KBM-7 (cell line): ENCODE measurements at places on chromosomes 2 and 18.
A peak's percentile ranks its signal among the peaks of the same experiment; 100 is the strongest.

DNA sequence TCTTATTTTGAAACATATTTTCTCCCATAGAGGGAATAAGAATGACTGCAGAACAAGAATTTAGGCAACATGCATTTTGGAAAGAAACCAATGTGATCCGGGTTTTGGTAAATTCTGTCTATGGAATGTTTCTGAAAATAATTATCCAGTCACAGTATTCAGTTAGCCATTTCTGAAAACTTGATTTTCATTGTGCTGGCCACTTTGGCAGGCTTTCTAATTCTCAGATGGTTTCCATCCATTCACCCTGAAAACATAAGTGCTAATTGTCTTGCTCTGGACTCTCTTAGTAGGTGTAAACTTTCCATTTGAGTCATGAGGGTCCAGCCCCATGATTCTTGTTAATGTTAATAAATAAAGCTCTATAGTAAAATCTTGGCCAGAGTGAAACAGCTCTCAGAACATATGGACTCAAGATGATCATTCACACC is 176.5 kb downstream of the RBM43 start:
- DNase-seq = no peak

GRCh38 chr2:192161656-192162290 is 33.0 kb downstream of the TMEFF2 start:
- DNase-seq = no peak

DNA sequence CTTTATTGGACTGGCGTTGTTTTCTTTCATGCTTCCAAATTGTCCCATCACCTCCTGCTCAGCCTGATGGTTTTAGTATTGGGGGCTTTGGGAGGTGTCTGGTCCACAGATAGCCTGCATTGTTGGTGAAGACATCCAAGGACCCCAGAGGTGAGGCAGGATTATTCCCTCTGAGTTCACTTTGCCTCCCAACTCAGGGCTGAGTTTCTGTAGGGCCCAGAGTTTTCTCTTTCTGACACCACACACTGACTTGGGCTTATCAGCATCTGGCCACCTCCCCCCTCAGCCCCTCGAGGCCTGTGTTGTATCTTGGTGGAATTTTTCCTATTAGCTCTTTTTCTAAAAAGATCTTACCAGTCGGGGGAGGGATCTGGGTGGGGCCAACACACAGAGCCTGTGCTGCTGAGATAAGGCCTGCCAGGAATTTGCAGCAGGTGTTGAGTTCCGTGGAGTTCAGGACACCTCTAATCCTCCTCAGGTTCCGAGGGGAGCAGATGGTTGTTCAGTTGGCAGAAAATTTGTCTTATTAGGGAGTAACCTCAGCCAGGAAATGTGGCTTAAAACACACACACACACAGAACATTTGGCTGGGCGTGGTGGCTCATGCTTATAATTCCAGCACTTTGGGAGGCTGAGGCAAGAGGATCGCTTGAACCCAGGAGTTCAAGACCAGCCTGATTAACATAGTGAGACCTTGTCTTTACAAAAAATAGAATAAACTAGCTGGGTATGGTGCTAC is 7.3 kb downstream of the EMILIN2 start:
- DNase-seq = peak; percentile 51

DNA sequence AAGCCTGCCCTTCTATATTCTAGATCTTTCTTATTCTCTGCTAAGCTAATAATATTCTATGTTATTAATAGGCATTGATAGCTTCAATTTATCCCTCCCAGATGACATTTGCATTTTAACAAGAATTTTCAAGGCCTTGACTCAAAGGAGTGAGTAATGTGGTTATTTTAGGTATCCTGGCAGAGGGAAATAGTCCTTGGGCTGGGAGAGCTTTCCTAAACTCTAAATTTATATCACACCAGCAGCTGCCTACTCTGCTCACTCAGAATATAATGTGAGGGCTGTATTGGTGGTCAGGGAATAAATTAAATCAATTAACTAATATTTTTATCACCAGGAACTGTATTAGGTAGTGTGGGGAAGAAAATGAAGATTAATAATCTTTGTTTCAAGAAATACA is 74.8 kb upstream of the ADAM23 start:
- DNase-seq = no peak

DNA sequence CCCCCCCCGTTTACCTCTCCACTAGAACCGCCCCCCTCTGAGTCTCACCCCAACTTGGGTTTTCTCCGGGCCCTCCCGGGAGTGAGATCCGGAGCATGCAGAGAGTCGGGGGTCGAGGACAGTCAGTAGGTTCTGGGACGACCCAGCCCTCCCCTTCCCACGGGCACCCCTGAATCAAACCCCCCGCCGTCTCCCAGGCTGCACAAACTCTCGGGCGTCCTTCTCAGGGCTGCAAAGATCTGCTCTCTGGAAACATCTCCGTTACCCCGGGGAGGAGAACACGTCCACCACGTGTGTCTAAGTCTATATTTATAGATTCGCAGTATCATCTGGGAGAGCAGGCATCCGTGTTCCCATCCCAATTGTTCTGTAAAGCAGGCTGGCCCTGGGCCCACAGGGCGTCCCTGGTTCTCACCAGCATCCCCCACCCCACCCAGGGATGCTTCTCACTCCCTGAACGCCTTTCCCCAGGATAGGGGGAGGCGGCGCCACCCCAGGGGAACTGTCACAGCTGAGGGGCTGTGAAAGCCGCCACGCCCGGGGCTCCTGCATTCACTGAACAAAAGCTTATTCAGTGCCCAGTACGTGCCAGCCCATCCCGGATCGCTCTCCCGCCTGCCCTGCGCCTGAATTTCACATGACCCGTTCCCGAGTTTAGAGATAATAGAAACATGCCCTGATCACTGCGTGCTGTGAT is 765 bp upstream of the DIPK1C start:
- no peak for DNase-seq

DNA sequence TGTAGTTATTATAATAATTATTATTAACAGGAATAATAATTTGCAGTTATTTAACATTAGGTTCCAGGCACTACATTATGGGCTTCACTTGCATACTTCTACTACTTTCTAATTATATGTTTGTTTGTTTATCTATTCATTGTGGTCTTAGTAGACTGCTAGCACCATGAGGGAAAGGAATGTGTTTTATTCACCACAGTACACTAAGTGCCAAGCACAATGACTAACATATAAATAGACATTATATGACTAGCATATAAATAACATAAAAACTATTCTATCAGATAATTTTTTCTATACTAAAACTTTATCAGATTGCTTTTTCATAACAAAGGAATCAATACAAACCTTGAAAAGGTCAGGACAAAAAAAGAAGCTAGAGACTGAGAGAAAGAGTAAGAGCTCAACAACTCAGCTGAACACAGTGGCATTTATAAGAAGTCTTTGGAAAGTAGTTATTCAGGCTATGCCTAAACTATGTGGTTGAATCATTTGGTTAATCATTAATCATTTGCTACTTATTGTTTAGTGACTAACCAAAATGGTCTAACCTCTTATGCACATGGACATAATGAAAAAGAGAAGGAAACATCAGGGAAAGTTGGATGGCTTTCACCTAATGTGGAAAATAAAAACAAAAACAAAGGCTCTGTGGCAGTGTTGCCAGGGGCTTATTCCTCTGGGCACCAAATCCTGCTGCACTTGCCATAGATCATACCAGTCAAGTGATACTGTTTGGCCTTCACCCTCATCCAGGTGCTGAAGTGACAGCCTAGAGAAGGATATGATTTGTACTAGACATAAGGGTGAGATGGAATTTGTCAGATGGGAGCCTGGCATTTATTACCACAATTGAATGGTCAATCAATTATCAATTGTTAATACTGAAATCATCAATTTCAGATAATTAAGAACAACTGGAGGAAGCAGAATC is 174.9 kb downstream of the ETAA1 start:
- no peak for DNase-seq

DNA sequence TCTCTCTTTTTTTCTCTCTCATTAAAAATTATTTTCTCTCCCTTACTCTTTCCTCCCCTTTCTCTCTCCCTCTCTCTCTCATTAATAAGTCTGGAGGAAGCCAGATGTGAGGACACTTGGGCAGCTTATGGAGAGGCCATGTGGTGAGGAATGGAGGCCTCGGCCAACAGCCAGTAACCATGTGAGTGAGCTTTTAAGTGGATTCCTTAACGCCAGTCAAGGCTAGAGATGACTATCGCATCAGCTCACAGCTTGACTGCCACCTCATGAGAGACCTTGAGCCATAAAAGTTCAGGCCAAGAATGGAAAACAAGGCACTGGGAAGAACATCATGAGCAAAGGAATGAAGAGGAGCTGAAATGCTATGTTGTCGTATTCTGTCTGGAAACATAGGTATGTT is 39.1 kb downstream of the ETAA1 start:
- no peak for DNase-seq

DNA sequence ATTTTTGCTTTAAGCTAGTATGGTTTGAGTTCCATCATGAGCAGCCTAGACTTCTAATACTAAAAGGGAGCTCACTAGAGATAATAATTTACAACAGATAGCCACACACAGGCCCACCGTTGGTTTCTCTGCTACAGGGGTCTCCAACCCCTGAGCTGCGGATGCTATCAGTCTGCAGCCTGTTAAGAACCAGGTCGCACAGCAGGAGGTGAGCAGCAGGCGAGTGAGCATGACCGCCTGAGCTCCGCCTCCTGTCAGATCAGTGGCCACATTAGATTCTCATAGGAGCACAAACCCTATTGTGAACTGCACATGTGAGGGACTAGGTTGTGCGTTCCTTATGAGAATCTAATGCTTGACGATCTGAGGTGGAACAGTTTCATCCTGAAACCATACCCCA is 150.6 kb downstream of the HRH4 start:
- DNase-seq = no peak

GRCh38 chr2:42047488-42048298 is at the start of gene PKDCC:
Gene PKDCC, plus strand, starts transcription at chr2:42048021. Its CDS starts 179 bp downstream, at chr2:42048200.
- DNase-seq = peak; percentile 65

DNA sequence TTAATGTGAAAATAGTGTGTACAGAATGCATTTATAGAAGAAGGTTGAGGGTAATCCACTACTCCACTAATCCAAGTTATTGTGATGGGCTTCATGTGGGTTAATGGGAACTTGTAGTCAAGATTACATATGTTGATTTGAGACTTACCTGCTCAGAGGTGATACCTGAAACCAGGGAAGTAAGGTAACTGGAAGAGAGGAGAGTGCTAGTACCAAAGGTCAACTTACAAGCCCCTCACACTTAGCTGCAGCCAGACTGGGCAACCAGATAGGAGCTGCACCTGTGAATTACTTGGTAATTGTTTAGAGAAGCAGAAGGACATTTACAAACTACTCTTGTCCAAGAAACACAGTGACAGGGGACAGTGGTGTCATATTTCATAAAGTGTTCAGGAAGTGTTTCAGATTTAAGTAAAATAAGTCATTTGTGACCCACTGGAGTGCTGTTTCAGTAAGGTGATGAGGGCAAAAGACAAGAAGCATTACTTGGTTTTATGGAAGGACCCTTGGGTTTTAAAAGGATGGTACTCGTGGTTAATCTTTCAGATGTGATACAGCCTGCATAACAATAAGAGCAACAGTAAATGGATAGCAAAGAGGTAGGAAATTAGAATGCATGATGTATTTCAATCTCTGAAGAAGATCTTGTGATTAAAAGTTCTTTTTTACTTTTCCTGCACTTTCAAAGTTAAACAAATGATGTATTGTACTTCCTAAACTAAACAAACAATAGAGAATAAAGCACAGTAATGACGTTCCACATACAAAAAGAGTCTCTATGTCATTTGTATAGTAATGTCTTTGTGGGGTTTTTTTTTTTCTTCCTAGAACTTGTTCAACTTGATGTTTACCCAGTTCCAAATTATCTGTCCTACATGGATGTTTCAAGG is 189.3 kb downstream of the PHLPP1 start:
- DNase-seq = no peak

GRCh38 chr2:241563981-241564595 is 5.5 kb downstream of the BOK start:
- no peak for DNase-seq

GRCh38 chr2:68458981-68459380 is 8.1 kb downstream of the FBXO48 start:
- DNase-seq = no peak

- no peak for DNase-seq
Measured at GRCh38 chr2:163703386-163703785, 32.4 kb downstream of the FIGN start.

GRCh38 chr2:127857265-127857808 is 618 bp downstream of the POLR2D start:
- peak; percentile 43 for DNase-seq

- DNase-seq = peak; percentile 40
Measured at GRCh38 chr2:130824492-130825061, 12.1 kb upstream of the ARHGEF4 start.

GRCh38 chr2:70304498-70304897 is 2.6 kb upstream of the FAM136A start:
- no peak for DNase-seq

GRCh38 chr2:211903961-211904360 is 634.6 kb downstream of the ERBB4 start:
- no peak for DNase-seq

DNA sequence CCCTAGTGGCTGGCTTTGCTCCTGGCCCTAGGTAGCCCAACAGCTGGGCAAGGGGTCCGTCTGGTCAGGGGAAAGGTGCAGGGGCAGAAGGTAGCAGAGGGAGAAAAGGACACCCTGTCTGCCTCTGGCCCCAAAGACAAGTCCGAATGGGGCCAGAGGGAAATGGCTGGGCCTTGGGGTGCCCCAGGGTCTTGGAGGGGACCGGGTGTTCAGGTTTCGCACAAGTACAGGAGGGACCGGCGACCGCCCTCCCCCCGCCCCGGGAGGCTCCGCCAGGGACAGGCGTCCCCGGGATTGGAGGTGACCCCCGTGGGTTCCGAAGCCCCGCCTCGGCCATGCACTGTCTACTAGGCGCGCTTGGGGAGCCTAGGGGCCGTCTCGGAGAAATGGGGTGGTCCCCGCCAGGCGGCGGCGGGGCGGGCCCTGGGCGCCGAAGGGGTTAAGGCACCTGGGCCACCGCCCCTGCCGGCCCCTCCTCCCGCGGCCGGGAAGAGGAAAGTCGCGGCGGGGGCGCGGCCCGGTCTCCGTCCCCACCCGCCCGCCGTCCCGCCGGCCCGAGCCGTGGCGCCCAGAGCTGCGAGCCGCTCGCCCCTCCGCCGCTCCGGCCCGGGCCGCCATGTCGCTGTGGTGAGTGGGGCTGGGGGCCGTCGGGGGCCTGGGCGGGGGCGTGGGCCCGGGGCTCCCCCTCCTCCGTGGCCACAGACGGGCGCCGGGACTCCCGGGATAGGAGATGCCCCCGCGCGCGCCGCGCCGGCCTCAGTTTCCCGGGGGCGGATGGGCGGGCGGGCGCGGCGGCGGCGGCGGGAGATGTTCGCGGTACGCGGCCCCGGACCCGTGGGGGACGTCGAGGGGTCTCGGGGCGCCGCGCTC is at the start of gene B3GNT7:
B3GNT7 (plus strand) TSS at position 523 of the 870 bp plus-strand sequence; CDS start at position 617, 94 bp downstream.
- no peak for DNase-seq

DNA sequence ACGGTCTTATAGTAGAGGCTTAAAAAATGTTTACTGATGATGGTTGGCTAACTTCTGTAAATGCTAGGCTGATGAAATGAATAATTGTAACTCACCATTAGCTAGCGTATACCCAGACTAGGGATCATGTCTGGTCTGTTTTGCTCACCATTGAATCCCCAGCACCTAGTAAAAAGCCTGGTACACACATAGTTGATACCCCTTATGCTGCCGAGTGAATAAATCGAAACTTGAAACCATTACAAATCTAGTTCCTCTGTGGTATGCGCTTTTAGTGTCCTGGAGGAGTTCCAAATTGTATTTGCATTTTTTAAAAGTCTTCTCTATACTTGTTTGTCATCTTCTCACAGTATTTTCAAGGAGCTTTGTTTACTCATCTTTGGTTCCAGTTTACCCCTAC is 1.3 kb downstream of the TAF1B start:
- peak; percentile 5 for DNase-seq
